ENCODE measurements at places on chromosomes 2 and 18.

GRCh38 chr2:48092846-48093803 lies 186.8 kb upstream of the FBXO11 start:
- DNase-seq, result no peak

GRCh38 chr2:241966647-241967466 lies 97.3 kb downstream of the RTP5 start:
- DNase-seq, result no peak

- no peak for DNase-seq
These were observed 79.4 kb upstream of the SRD5A2 start for GRCh38 chr2:31660165-31660564.

GRCh38 chr2:134625311-134625710 lies 93.5 kb downstream of the TMEM163 start:
- DNase-seq, result no peak

- no peak for DNase-seq
These were observed 12.6 kb downstream of the SEH1L start for GRCh38 chr18:12960395-12960794.

GRCh38 chr18:43533371-43533770 lies 256.1 kb upstream of the SYT4 start:
- DNase-seq, result no peak

GRCh38 chr2:209208211-209208610 lies 215.6 kb upstream of the MAP2 start:
- peak; percentile 28 for DNase-seq

GRCh38 chr2:31253356-31254131 lies 19.6 kb downstream of the EHD3 start:
- DNase-seq, result no peak

DNA sequence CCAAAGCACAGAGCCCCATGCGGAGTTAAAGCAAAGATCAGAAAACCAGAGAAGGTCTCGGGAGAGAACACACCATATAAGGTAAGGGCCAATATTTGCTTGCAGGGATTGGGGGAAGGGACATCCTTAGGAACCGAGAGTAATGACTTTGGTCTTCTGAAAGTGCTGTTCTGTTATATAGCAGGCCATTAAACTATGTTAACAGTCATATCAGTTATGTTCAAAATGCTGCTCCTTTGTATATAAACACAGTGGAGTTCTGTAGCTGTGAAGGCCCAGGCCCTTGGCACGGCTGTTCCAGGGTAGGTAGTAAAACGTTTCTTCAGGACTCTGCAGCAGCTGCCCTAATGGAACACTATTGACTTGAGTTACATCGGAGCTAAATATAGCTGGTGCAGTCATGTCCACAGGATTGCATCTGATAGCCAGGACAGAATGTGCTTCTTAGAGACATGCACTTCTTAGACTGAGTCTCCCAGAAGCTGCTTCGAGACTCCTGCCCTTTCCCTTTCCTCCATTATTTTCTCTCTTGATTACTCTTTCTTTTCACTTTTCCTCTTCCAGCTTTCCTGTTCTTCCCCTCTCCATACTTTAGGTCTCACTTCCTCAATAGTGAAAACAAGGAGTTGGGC lies 122.4 kb downstream of the SETBP1 start:
- DNase-seq, result no peak

DNA sequence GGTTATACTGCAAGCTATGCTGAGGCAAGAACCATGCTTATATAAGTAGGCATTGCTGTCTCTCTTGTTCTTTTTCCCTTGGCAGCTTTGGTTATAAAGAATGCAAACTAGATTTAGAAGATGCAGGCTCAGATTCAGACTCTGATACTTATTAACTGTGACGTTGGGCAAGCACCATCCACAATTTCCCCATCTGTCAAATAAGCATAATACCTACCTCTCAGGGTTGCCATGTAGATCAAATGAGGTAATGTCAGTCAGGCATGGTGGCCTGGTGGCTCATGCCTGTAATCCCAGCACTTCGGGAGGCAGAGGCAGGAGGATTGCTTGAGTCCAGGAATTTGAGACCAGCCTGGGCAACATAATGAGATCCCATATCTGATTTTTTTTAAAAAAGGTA lies 21.7 kb downstream of the ITGAV start:
- no peak for DNase-seq

- no peak for DNase-seq
These were observed 43.6 kb downstream of the GPC1 start for GRCh38 chr2:240479111-240479501.

DNA sequence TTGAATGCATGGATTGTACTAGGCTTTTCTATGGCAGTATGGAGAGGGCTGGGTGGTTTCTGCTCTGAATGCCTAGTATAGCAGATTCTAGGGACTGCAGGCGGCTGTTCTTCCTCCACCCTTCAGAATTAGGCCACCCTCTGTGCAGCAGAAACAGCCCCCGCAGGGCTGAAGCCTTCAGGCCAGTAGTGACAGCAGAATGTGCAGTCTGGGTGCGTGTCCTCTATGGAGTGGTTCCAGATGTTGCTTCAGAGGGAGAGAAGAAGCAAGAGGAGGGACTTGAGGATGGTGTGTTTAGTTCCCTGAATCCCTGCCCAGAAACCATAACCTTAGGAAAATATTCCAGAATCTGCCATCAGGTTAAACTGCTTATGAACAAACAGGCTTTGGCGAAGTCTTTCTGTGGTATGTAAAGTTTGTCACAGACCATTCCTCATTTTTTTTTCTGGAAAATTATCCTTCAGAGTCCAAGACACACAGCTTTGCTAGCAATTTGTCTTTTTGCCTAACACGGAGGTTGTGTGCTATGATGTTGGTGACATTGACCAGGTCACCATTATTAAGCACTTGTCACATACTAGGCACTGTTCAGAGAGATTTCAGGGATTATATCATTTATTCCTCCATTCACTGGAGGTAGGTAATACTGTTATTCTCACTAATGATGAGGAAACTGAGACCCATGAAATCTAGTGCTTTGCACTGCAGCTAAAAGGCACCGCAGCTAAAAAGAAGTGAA lies 21.1 kb downstream of the CASP10 start:
- DNase-seq, result no peak

- DNase-seq, result no peak
These were observed 65.9 kb upstream of the RPL31 start for GRCh38 chr2:100936070-100936741.

- DNase-seq, result no peak
These were observed 1.2 kb downstream of the ACMSD start for GRCh38 chr2:134839649-134840048.

GRCh38 chr2:122745603-122746002 lies 990.2 kb downstream of the TSN start:
- no peak for DNase-seq

GRCh38 chr2:219765231-219765911 lies 137.9 kb downstream of the SLC4A3 start:
- DNase-seq, result no peak

GRCh38 chr2:231557571-231558217 lies 27.4 kb upstream of the NMUR1 start:
- peak; percentile 81 for DNase-seq

GRCh38 chr18:25306671-25307070 lies 45.3 kb downstream of the ZNF521 start:
- no peak for DNase-seq

GRCh38 chr2:174180726-174181236 lies 67.6 kb downstream of the OLA1 start:
- DNase-seq, result no peak

GRCh38 chr2:72770879-72771461 lies 54.9 kb downstream of the EXOC6B start:
- peak; percentile 71 for DNase-seq

DNA sequence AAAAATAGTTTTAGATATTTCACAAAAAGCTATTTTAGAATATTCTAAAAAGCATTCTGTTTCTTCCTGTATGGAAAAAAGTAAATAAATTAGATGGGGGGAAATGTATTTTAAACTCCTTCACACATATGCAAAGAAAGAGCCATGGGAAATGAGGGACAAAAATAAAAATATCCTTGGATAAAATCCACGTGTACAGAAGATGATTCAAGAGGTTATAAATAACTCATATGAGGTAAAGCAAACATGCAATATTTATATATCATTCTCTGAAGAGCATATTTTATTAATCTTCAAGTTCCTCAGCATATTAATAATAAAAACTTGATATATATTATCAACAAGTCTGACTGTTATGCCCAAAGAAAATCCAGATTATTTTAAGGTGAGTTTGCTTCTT lies 8.8 kb upstream of the GFPT1 start:
- DNase-seq, result no peak

GRCh38 chr2:236168110-236169080 lies at the start of gene GBX2:
Gene GBX2 (minus strand): TSS chr2:236168386. CDS start chr2:236167971, 415 bp downstream.
- DNase-seq, result no peak

DNA sequence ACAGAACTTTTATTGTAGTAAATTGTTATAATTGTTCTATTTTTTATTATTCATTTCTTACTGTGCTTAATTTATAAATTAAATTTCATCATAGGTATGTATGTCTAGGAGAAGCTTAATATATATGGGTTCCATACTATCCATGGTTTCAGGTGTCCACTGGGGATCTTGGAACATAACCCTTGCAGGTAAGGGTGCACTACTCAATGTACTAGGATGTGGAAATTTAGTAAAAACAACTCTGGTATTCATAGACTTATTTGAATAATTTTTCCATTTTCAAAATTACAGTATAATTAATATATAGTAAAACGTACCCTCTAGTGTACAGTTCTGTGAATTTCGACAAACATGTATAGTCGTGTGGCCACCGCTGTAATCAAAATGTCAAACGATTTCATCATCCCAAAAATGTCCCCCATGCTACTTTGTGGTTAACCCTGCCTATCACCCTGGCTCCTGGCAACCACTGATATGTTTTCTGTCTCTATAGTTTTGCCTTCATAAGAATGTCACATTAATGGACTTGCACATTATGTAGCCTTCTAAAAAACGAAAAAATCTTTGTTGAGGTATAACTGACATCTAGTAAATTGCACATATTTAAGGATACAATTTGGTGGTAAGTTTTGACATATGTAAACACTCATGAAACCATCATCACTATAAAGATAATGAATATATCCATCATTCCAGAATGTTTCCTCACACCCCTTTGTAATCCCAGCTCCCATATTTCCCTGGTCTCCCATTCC lies 45.7 kb downstream of the ARL5A start:
- peak; percentile 24 for DNase-seq

DNA sequence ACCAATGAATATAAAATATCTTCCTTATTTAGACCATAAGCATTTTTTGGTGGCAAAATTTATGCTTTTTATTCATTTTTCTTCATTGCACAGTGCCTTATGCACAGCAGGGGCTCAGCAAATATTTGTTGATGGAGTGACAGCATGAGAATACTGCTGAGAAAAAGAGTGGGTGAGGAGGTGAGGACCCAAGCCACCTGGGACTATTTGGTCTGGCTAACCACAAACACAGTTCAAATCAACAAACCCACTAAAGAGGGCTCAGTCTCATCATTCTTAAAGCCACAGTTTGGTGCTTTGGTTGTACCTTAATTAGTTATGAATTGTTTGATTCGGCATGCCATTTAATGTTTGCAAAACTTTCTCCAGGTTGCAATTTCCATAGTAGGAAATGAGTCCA lies 183.5 kb upstream of the ZNF521 start:
- DNase-seq, result no peak

DNA sequence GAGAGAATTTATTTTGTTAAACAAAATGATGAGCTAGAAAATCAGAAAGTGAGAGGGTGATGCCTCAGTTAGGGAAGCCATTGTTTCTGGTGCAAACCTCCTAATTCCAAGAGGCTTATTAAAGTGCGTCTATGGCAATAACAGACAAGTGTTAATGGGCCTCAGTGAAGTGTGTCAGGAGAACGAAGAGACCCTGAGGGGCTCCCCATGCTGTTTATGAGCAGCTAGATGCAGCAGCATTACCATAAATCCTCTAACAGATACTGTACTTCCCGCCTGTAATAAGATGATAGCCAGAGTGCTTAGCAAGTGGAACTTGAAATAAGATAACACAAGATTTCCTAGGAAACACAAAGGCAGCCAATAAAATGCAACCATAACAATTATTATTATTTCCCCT lies 157.4 kb downstream of the MYT1L start:
- no peak for DNase-seq

- peak; percentile 74 for DNase-seq
These were observed 6.5 kb downstream of the SPR start for GRCh38 chr2:72893594-72894319.

- DNase-seq, result no peak
These were observed 24.9 kb downstream of the IGFBP5 start for GRCh38 chr2:216670266-216671080.

DNA sequence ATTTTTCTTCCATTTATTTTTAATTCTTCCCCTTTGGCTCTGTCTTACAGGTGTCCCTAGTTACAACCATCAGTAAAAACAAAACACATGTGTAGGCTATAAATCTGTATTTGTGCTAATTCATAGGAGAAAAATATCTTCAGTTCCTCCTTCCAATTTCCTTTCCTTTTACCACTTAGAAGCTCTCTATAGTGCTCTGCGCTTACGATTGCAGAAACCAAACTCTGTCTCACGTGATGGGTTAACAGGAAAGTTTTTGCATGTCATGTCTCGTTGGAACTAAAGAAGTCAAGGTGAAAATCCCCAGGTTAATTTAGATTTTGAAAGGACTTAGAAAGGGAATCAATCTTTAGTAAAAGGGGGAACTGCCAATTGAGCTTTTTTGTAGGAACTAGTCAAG lies 1390.5 kb upstream of the ZEB2 start:
- no peak for DNase-seq

DNA sequence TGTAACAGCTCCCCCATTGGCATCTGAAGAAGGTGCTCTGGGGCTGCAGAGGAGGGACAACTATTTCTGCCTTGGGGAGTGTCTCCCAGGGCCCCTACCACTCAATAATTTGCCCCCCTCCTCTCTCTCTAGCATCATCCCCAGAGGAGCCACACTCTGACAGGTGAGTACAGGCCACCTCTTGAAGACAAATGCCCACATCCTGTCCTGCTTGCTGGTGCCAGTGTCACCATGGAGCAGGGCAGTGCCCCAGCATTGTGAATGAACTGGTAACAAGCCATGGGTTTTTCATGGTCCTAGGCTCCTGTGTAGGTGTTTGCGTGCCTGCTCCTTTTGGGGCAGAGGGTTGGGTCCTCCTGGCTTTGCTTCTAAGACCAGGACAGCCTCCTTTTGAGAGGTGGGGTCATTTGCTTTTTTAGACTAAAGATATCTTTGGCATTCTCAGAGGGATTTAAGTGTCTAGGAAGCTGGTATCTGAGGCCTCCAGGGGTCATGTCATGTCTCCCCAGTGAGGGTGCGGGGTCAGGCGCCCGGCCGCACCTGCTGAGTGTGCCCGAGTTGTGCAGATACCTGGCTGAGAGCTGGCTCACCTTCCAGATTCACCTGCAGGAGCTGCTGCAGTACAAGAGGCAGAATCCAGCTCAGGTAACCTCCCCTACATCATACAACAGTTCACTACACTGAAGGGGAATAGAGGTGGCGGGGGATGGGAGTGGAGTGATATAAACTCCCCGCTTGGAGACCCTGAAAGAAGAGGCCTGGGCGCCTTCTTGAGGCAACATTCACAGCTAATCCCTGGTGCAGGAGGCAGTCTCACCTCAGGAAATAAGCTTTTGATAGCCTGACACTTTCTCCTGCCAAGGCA lies 1.8 kb downstream of the RETREG2 start:
- DNase-seq, result no peak

GRCh38 chr2:72980535-72981217 lies 63.4 kb downstream of the EMX1 start:
- DNase-seq, result no peak
